ENCODE measurements at places on chromosomes 7 and 10.
A peak's percentile ranks its signal among the peaks of the same experiment; 100 is the strongest.

GRCh38 chr7:155353256-155353897, 55.7 kb downstream of the INSIG1 start:
- no peak for DNase-seq

DNA sequence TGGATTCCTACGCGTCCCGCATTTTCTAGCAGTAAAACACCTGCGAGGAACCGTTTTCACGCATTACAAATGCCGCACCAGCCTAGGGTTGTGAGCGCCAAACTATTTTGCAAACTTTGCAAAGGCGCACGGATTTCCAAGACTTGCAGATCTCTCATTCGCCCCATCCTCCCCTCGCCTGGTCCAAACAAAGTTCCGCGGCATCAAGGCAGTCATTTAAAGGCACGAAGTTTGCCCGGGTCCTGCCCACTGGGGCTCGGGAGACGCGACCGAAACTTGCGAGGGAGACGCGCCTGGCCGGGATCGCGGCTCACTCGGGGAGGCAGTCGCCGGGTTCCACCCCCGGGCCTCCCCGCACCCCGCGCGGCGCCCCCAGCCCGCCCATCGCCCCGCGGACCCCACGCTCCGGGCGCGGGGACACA, 613 bp downstream of the USP6NL start:
- no peak for DNase-seq

DNA sequence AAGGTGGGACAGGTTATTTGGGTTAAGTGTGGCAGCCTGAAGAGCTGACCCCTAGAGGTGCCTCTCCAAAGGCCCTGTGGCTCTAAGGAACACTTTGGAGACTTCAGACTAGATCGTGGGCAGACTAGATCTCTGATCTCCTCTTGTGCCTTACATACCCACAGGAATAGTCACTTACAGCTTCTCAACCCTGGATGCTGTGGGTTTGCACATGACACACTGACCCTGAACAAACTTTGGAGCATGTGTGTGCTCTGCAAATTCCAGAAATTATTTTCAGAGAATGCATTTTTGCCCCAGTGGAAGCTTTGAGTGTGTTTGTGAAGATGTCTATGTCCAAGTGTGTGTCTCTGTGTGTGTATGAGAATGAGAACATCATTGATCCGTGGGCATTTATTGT, 119.6 kb downstream of the EMX2 start:
- no peak for DNase-seq

DNA sequence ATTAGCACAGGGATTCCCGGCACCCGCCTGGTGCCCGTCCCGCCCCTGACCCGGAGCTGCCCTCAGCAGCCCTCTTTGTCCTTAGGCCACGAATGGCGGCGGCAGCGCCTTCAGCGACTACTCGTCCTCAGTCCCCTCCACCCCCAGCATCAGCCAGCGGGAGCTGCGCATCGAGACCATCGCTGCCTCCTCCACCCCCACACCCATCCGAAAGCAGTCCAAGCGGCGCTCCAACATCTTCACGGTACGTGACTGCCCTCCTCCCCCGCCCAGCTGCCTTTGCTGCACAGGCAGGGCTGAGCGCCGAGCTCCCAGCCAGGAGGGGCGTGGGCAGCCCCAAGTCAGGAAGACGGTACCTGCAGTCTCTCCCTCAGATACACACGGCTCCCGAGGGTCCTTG, 33.6 kb downstream of the AGAP3 start:
- DNase-seq: no peak

GRCh38 chr7:38312821-38313220, 39.4 kb upstream of the TARP start:
- no peak for DNase-seq

GRCh38 chr10:130771491-130771946, 540.0 kb downstream of the TCERG1L start:
- DNase-seq: no peak

- peak; percentile 62 for DNase-seq
These were observed 181.7 kb downstream of the PLXNA4 start for GRCh38 chr7:132394283-132395198.

- DNase-seq: peak; percentile 40
These were observed 108.6 kb downstream of the SRI start for GRCh38 chr7:88111140-88111743.

DNA sequence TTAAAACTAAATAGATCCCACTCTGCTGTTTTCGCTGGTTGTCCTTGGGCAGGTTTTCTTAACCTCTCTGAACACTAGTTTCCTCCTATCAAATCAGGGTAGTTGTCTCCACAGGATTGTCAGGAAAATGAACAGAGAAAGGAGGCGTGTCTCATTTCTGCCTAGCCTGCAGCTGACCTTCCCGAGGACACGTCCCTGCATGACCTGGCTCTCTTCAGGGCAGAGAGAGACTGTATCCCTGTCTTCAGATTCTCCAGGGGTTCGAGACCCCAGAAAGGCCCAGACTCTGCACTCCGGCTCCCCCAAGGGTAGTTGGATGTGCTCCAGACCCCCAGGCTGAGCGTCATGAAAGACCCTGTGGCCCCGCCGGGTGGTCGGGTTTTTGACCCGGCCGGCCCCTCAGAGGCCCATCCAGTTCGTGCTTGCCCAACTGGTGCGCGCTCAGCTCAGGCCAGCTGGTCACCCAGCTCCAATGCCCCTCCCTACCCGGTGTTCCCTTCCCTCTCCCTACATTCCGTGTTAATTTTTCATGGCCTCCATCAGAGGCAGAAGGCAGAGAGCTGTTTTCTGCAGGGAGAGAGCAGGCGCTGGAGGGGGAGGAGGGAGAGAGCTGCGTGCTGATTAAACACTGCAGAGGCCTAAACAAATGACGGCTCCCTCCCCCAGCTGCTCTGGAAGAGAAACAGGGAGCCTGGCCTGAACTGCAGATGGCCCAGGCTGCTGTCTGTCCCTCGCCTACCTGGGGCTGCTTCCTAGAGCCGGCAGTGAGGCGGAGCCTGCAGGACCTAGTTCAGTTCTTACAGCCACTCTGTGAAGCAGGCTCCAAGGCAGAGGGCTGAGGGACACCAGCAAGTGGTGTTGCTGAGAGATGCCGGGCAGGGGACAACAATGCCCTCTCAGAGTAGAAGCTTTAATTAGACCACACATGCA, 86.2 kb upstream of the PPIF start:
- no peak for DNase-seq

- no peak for DNase-seq
These were observed 111.9 kb downstream of the SVIL start for GRCh38 chr10:29522918-29523317.

DNA sequence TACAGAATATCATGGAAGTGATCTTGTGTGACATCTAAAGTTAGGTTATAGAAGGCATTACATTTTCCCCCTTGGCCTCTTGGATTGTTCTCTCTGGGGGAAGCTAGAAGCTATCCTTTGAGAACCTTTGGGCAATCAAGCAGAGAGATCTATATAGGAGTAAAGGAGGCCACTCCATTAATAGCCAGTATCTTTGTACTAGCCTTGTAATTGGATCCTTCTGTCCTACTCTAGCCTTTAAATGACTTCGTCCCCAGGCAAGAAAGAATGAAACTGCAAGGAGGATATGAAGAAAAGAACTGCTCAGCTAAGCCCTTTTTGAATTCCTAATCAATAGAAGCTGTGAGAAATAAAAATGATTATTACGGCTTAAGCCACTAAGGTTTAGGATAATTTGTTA, 230.9 kb downstream of the AGMO start:
- no peak for DNase-seq

DNA sequence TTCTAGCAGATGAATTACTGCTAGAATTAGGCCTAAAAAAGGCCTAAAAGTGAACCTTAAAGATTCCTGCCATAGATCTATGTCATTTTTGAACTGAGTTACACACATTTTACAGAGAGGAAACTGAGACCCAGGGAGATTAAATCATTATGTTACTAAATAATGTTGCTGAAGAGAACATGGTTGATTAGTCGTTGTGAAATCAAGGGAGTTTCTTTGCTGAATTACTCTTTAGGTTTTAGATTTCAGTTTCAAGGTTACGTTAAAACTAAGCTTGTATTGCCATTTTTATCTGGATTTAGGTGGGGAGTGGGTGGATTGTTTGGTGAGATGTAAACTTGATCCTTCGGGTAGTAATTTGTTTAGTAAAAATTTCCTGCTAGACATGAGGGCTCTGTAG, 21.3 kb downstream of the CDK14 start:
- DNase-seq: no peak

GRCh38 chr7:106003525-106004064, 40.5 kb downstream of the CDHR3 start:
- no peak for DNase-seq

GRCh38 chr7:157904211-157904865, 567.5 kb downstream of the DNAJB6 start:
- DNase-seq: no peak

- DNase-seq: no peak
These were observed 190.1 kb downstream of the LRRTM3 start for GRCh38 chr10:67115972-67116371.

- no peak for DNase-seq
These were observed 364.7 kb downstream of the SORCS1 start for GRCh38 chr10:106799776-106800175.

GRCh38 chr10:59904426-59905065, 1.8 kb downstream of the CCDC6 start:
- DNase-seq: no peak

DNA sequence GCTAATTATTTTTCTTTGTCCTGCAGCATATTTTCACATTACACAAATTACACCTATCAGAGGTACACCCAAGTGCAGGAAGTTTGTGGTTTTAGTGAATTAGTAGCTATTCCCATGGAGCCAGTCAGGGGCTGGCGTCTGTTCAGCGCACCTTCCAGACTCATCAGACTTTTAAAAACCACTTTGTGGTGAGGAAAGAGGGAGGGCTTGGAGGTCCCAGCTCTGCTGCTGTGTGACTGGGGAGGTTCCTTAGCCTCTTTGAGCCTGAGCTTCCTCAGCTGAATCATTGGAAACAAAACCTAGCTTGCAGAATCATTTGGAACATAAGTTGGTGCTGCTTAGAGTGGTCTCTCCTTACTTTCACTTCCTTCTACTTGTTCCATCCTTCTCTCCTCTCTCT, 175.4 kb downstream of the SORCS3 start:
- no peak for DNase-seq

DNA sequence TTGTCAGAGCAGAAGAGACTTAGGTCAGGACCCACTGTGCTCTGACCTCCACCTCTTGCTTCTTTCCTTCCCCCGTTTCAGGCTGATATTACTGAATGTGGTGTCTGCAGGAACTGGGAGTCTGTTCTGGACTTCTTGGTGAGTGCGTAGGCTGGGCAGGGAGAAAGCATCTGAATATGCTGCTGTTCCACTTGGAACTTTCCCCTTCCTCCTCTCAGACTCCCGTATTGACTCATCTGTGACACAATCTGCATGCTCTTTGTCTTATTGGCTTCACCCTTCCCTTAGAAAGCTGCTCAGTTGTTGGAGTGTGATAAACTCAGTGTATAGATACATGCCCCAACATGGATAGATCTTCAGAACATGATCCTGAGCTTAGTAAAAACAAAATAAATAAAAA, 137.6 kb upstream of the HABP2 start:
- no peak for DNase-seq

- no peak for DNase-seq
These were observed 3.7 kb upstream of the PCOLCE start for GRCh38 chr7:100598425-100598824.

DNA sequence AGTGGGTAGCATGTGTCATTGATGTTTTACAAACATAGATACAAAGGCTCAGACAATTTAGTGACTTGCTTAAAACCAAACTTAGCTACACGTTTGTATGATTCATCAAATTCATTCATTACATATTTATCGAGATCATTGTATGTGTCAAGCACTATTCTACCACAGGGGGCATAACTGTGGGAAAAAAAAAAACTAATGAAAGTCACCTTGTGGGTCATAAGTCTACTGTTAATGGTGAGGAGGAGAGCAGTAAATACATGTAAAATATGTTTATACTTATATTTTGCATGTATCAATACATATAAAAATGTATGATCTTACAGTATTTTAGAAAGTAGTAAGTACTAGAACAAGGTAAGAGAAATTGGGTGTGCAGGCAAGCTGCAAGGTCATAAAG, 933.8 kb downstream of the IPMK start:
- DNase-seq: no peak

DNA sequence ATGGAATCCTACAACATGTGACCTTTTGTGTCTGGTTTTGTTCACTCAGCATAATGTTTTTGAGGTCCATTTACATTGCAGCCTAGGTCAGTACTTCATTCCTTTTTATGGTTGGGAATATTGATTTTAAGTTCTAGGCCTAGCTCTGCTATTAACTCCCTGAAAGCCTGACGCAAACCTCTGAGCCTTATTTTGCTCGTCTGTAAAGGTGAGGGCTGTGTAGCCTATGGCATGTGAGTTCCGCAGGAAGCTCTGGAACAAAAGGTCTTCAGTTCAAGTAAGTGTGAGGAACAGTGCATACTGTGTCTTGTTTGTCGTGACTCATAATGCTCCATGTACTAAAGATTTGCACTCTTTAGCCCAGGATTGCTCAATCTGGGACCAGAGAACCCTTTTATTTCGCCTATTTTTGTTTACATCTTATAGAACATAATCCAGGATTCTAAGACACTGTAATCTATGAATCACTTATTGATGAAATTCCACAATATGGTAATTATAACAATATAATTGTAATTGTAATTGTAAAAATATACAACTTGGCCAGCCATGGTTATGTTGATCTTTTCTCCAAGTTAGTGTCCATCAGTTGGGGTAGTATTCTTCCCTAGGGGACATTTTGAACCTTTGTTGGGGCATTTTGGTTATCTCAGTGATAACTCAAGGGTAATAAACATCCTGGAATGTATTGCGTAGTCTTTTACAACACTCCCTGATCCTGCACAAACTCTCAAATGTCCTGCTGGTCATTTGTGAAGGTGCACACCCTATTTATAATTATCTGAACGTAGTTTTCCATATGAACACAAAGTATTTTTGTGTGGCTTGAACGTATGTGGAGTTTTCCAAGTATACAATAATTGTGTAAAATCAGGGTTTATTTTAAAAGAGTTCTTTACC, 184.7 kb downstream of the VTI1A start:
- no peak for DNase-seq

DNA sequence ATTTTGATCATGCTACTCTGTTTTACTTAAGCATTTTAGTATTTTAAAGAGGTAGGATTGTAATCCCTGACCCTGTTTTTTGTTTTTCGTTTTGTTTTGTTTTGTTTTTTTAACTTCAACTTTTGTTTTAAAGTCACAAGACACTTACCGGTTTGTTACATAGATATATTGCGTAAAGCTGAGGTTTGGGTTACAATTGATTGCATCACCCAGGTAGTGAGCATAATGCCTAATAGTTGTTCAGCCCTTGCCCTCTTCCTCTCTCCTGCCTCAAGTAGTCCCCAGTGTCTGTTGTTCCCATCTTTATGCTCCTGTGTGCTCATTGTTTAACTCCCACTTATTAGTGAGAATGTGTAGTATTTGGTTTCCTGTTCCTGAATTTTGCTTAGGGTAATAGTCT, 93.1 kb upstream of the TEX47 start:
- DNase-seq: no peak

- DNase-seq: no peak
These were observed 38.1 kb downstream of the FAM107B start for GRCh38 chr10:14736600-14737081.

GRCh38 chr7:40447345-40447744, 312.5 kb downstream of the SUGCT start:
- DNase-seq: no peak

DNA sequence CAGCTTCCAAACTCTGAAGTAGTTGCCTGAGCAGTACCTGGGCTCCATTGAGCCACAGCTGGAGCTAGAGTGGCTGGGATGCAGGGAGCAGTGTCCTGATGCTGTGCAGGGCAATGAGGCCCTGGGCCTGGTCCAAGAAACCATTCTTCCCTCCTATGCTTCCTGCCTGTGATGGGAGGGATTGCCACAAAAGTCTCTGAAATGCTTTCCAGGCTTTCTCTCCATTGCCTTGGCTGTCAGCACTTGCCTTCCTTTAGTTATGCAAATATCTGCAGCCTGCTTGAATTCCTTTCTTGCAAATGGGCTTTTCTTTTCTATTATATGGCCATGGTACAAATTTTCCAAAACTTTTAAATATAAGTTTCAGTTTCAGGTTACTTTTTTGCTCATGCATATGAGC, 972.2 kb upstream of the MBL2 start:
- no peak for DNase-seq
